ENCODE measurements at places on chromosomes 12 and 14.

- no peak for DNase-seq
Observed at GRCh38 chr12:113422886-113423669, 898 bp downstream of the SDSL start.

DNA sequence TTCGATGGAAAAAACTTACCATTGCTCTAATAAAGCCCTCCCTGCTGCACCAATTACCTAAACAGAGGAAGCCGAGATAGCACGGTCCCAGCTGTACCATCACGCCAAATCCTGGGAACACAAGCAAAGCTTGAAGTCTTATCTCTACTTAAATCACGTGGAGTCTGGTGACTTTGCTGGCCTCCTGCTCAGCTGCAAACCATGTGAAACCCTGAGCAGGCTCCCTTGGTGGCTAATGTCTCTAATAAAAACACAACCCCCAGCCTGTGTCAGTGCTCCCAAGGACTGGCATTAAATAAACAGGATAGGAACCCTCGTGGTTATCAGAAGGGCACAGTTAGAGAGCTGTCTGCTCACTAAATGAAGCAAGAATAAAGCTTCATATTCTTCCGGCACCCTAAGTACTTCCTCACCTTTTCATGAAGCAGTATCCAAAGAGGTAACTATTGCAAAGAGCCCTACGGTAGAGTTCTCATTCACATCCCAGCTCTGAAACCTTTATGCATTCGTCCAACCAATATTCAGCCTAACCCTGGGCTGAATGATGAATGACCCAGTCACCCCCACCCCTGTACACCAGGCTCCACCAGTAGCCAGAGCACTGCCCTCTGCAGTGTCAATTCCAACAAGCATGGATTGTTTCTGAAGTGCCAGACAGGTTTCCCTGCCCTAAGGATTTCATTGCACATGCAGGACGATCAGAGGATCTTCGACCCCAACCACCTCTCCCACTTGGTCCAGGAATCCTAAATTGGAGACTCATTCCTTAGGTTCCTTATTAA is 452.7 kb upstream of the TMPO start:
- no peak for DNase-seq

- DNase-seq = no peak
Observed at GRCh38 chr12:80472236-80472635, 28.2 kb downstream of the PTPRQ start.

DNA sequence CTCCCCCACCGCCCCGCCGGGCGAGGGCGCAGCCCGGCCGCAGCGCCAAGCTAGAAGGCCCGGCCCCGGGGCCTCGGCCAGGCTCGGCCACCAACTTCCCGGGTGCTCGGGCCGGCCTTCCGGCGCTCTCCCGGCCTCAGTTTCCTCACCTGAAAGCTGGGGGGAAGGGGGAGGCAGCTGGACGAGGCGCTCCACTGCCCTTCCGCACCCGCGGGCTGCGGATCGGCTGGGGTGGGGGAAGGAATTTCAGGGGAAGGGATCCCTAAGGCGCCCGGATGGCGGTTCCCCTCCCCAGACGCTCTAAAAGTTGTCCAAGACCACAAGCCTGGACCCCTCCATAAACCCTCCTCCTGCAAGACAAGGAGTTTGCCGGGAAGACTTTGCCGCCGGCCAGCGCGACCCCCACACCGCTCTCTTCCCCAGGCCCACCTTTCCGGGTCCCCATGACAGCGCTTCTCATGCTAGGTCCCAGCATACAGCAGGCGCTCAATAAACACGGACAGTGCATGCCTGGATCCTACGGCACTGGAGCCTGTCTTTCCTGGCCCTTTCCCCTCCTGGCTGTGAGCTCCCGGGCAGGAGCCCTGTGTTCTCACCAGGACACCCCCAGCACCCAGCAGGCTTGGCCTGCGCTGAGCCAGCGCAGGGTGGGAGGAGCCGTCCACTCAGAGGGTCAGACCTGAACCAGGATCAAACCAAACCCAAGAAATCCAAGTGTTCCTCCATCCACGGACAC is 18.1 kb downstream of the BEGAIN start:
- DNase-seq = no peak

GRCh38 chr12:11677093-11677492 is 27.6 kb downstream of the ETV6 start:
- DNase-seq = no peak

- no peak for DNase-seq
Observed at GRCh38 chr12:39401459-39401858, 41.5 kb downstream of the KIF21A start.

GRCh38 chr14:74907744-74908143 is 15.3 kb downstream of the RPS6KL1 start:
- DNase-seq = no peak

- no peak for DNase-seq
Observed at GRCh38 chr12:42819846-42820245, 230.3 kb upstream of the PRICKLE1 start.

DNA sequence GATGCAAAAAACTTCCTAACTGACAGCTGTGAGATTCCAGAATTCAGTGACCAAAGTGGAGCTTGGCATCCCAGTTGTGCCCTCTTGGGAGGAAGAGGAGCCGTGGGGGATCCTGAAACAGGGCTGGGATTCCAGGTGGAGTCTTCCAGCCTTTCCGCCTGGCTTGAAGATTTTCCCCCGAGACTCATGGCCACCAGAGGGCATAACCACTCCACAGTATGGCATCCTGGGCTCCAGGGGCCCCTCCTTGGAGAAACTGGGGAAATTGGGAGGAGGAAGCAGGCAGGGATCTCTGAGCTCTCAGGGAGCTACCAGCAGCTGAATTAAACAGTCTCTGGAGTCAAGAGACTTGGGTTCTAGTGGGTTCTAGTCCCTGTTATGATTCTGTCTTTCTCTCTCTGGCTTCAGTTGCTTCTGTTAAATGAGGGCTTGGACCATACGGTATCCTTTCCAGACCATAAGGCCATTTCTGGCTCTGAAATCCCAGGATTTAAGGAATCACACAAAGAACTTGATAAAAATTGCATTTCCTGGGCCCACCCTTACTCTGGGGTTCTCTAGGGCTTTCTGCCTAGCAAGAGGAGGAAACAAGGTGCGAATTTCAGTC is 2.6 kb upstream of the TAMALIN start:
- no peak for DNase-seq

- no peak for DNase-seq
Observed at GRCh38 chr14:75230140-75230792, 48.4 kb upstream of the FOS start.

- DNase-seq = no peak
Observed at GRCh38 chr14:106803379-106803778, 1277.0 kb downstream of the TMEM121 start.

DNA sequence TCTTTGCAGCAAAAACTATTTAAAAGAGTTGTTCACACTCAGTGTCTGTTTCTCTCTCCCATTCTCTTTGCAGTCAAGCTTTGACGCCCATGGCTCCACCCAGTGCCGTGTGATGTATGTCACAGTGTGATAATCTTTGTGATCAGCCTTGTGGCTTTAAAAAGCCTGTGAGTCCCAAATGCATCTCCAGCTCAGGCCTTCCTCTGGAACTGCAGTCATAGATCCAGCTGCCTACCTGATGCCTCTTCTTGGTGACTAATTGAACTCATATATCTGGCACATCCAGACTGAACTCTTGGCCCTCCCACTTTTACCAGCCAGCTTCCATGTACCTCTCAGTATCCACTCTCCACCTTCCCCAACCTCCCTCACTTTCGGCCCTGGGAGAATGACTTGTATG is 182.8 kb upstream of the ARHGAP5 start:
- no peak for DNase-seq

GRCh38 chr12:112868459-112869041 is 38.2 kb upstream of the OAS1 start:
- no peak for DNase-seq

GRCh38 chr12:1857086-1857485 is 36.7 kb downstream of the LRTM2 start:
- no peak for DNase-seq

GRCh38 chr12:47828008-47828975 is 8.6 kb upstream of the HDAC7 start:
- no peak for DNase-seq

GRCh38 chr12:7485095-7485494 is 18.5 kb downstream of the CD163 start:
- DNase-seq = no peak

- no peak for DNase-seq
Observed at GRCh38 chr14:58265401-58265800, 20.8 kb downstream of the PSMA3 start.

DNA sequence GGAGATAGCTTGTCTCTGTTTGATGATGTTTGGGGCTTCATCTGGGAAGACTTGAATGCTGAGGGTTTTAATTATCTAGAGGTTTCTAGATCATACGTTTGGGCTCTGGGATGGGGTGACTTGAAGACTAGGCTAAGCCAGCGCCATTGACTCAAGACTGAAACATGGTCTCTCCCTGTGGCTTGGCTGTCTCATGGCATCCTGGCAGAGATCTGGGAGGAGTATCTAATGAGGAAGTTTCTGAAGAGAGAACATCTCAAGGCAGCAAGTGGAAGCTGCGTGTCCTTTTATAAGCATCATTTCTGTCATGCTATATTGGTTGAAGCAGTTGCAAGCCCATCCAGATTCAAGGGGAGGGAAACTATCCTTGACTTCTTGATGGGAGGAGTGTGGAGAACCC is 104.8 kb downstream of the UNC79 start:
- DNase-seq = no peak

- no peak for DNase-seq
Observed at GRCh38 chr14:33986804-33987203, 35.9 kb upstream of the EGLN3 start.

- no peak for DNase-seq
Observed at GRCh38 chr14:56092763-56093162, 25.4 kb upstream of the PELI2 start.

DNA sequence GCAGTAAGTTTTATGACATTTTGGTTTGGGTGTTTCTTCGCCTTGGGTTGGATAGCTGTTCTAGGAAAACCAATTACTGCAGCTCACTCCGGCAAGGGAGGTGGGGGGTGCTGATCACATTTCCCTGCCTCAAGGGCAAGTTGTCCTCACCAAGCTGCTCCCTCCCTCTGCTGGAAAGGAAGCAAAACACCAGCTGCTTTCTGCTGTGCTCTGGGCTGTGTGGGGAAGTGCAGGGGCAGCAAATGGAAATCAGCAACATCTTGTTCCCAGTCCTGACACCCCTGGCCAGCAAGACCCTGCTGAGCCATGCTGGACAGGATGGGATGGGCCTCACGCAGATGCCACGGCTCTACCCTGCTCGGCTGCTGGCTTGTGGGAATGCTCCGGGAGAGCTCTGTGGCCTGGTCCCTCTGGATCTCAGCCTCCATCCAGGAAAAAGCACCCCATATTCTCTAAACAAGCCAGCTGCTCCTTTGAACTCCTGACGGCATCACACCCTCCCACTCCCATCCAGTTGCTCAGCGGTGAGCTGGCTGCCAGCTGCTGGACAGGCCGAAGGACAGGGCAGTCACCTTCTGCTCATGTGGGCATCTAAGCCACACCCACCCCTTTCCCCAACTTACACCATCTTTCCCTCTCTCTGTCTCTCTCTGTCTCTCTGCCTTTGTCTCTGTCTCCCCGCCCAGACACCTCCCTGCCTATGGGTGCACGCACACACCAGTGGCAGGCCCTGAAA is 52.4 kb upstream of the EIF5 start:
- DNase-seq = no peak

DNA sequence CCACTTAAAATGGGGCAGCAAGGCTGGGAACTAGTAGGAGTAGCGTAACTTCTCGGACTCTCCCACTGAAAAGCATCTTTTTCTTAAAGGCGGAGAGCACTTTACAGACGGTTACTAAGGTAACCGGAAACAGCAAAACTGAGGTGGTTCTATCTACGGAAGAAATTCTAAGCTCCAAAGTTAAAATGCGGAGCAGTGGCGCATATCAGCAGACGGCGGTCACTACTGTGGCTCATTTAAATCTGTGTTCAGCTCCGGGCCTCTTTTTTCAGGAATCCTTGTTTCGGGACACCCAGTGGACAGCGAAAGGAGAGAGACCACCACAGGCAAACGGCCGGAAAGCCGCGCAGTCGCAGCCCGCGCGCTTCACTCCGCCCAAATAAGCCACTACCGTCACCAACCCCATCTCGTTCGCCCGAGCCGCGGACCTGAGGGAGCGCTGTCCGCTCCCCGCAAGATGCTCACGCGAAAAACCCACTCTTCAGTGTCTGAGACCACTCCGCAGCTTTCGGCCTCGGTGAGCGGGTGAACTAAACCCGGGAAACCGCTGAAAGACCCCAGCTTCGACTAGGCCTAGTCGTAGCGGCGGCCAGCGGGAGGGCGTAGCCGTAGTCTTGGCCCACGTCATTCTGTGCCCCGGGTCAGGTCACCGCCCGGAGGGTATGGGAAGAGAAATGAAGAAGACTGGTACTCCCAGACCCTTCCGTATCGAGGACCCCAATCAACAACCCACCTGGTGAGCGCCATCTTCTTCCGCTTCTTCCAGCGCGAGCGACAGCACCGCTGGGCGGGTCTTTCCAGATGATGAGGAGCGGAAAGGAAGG is at the start of gene SNW1:
Gene SNW1 (minus strand): TSS at position 776 of the 824 bp plus-strand sequence. CDS start 29 bp downstream, at position 747.
- peak; percentile 90 for DNase-seq

GRCh38 chr12:26150736-26151450 is 26.1 kb upstream of the BHLHE41 start:
- no peak for DNase-seq

DNA sequence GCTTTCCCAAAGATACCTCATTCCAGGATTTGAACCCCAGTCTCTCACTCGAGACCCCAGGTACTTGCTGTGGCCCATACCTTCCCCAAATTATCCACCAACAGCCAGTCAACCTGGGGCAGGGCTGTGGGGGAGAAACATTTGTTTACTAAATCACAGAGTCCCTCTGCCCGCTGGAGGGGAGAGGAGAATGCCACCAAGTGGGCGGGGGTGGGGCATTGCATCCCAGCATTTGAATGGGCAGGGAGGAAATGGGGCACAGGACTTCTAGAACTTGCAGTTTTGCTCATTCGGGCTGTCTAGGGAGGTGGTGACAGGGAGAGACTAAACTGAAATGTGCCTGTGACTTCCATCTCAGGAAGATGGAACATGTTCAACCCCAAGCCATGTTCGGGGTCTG is 10.9 kb upstream of the SERPINA9 start:
- DNase-seq = no peak

DNA sequence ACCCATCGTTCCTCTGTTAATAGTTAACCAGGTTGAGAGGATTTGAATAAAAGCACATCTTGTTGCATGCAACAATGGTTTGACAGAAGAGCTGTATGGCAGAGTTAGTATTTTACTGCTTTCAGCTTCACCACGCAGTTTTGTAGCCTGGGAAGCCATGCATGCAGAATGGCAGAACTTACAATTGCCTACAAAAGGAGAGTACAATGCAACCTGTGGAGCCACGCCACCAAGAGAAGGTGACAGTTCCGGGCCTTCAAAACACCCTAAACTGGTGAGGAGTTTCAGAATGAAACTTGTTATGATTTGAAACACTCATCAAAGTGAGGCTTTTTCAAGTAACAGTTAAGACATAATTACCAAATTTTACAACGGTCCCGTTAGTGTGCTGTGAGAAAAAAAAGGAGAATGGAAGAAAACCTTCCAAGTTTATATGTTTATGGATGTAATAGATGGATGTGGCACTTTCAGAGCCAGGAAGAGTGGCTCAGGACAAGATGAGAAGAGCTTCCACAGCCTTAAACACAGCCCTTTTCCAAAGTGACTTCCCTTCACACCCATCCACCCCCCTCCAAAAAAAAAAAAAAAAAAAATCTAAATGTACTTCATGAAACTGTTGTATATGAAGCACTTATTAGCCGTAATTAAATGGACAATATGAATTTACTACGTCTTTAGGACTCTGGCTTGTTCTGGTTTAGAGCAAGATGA is 158.7 kb downstream of the EGLN3 start:
- DNase-seq = no peak

GRCh38 chr14:68362846-68363245 is 430.0 kb downstream of the ZFP36L1 start:
- DNase-seq = no peak

GRCh38 chr12:119683816-119684215 is 15.9 kb downstream of the PRKAB1 start:
- no peak for DNase-seq
